Activated CD8-positive, alpha-beta memory T cell treated with anti-CD3 and anti-CD28 coated beads, Interleukin-2, amount 50 U/mL, for 48 hours (primary cell): ENCODE measurements at places on chromosomes 2 and 18.

DNA sequence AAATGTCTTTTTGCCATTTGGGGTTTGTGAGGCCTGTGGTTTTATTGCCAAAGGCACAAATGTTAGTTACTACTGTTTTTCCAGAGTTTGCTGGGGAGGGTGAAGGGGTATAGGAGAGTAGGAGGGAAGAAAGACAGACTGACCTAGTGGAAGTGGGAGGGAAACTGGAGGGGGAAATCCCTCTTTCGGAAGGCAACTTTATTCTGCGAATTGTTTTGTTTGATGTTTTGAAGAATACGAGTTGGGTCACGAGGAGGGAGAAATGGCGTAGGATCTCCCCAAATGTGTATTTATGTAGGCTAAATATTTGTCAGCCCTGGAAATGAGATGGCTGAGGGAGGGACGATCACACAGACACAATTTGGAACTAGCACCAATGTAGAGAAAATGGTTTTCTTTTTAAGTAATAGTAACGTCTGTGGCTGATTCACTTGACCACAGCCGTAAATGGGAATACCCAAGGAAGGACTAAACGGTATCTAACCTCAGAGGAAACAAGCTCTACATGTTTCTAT lies 172.3 kb downstream of the ICOS start:
- no peak for DNase-seq

DNA sequence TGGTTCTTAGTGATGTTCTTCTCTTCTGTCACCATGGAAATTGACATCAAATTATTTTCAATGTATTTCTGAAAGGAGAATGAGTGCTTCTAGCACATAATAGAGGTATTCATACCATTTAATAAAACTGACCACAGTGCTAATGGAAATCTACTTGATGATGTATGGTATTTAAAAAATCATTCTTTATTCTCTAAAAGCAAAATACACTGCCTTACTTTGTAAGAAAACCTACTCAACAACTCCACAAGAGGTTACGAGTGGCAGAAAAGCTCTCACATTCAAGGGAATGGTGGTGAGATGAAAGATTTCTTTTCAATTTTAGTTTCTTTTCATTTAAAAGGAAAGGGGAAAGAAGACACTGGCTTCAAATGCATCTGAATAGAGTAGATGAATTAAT lies 382.3 kb upstream of the CHST9 start:
- no peak for DNase-seq

- no peak for DNase-seq
These were observed 4.2 kb downstream of the FOXI3 start for GRCh38 chr2:88448248-88448647.

DNA sequence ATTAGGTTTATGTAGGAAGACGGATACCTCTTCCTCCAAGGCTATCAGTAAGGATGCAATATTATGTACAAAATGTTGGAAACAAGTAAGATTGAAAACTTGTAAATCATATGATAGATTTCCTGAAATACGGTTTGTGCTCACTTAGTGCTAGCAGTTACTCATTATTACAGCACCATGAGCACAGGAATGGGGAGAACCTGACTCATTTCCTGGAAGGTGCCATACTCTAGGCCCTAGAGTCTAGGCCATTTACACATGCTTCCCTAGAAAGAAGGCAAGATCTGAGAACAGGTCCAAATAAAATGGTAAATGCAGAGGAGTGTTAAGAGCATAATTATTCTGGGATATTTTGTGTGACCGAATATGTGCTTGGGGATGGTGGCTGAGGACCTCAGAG lies 467.7 kb upstream of the CELF4 start:
- no peak for DNase-seq

DNA sequence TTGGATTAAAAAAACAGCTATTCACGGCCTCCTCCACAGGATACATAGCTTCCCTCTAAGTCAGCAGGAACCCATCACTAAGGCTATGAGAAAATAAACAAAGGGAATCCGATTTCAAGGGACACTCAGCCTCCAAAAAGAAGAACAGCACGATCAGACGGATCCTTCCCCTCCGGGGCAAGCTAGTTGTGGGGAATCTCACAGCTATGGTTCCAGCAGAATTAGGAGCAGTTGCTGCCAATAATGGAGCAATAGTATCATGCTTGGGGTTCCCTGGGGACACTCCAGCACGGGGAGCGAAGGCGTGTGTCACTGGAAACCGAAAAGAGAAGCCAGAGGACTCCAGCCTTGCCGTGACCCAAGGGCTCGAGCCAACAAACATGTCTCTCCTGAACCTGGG lies 163.1 kb downstream of the TTC32 start:
- DNase-seq: no peak
